ENCODE measurements at places on chromosomes 16 and 17.

DNA sequence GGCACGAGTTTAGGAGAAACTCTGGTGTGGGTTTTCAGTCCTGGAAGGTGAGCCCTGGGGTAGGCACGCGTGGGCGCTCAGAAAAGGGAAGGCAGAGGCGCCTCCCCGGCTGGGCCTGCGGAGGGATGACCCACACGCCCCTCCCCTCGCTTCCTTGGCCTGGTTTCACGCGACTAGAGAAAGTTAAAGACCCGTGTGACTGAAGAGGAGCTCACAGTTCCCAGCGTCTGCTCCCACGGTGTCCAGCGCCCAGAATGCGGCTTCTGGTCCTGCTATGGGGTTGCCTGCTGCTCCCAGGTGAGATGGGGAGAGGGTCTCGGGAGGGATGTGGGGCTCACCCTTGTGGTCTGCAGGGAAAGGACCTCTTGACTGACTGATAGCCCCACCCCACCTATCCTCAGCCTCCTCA is at the start of gene CD300LG:
TSS of gene CD300LG (plus strand) at position 214 of the 409 bp plus-strand sequence. CDS start at position 255, 41 bp downstream.
- DNase-seq, result no peak

GRCh38 chr16:15983898-15984297 is 34.5 kb downstream of the ABCC1 start:
- DNase-seq, result no peak

GRCh38 chr16:71724320-71724751 is at the start of gene PHLPP2:
Gene PHLPP2 (minus strand): TSS chr16:71724701. CDS start chr16:71714795, 9,906 bp downstream.
- DNase-seq, result no peak

GRCh38 chr16:84292011-84292410 is 2.7 kb upstream of the WFDC1 start:
- DNase-seq, result no peak

DNA sequence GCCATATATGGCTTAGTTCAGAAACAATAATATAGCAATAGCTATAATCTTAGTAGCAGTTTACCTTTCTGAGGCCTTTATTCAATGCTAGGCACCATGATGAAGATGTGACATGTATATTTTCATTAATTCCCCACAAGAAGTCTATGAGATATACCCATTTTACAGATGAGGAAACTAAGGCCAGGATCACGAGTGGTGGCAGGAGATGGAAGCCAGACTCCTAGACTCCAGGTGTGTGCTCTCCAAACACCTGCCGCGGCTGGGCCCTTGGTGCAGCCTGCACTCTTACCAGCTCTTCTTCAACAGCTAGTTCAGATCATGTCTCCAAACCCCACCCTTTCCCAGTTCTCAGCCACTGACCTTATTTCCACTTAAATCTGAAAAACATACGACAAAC is 15.2 kb downstream of the NXPH3 start:
- DNase-seq, result no peak

- DNase-seq, result no peak
These were observed 27.3 kb upstream of the VPS4A start for GRCh38 chr16:69283851-69284250.

GRCh38 chr17:1043601-1044251 is 46.8 kb downstream of the TIMM22 start:
- DNase-seq, result no peak

- DNase-seq, result no peak
These were observed 6.2 kb upstream of the TMEM235 start for GRCh38 chr17:78225088-78225865.

DNA sequence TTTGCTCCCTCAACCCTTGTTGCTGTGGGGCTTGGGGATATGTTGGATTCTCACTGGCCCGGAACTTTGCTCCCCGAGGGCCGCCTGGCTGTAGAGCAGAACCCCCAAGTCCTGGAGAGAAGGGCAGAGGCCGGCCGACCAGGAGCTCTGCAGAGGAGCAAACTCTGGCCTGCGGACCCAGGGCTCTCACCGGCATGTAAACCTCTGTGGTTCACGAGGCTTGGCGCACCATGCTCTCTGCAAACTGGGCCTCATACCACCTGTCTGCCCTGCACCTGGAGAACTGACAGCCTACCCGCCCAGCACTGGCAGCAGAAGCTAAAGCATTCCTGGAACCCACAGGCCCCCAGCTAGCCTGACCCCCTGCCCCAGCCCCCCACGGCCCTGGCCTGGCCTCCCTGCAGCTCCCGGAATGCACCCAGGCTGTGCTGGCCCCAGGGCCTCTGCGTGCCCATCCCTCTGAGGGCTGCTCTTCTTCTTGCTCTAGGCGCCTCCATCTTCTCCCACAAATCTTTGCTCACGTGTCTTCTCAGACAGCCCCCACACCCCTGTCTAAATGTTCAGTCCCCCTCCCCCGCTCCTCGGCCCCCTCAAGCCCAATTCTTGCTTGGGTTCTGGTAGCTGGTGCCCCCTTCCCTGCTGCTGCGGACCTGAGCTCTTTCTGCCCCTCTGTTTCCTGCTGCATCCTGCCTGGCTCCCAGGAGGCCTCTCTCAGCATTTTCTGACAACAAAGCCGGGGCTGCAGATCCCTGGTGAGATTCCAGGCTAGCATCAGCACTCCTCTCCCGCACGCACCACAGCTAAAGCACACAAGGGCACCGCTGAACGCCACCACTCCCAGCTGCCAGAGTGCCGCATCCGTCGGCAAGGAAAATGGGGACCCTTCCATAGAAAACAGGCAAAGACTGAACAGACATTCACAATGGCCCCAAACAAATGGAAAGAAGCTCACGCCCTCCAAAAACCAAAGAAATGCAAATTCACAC is 23.3 kb downstream of the ACTG1 start:
- no peak for DNase-seq

DNA sequence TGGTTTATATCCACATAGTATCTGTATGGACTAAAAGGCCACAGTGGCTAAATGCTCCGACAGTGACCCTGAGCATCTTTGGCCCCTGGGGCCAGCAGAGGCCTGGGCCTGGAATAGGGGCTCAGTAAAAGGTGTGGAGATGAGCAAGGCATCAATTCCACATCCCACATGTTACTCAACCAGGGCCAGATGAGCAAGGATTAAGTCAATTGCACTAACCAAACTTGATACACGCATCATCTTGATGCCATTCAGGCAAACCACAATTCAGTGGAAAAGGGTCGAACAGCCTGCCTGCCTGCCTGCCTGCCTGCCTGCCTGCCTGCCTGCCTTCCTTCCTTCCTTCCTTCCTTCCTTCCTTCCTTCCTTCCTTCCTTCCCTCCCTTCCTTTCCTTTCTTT is 53.5 kb upstream of the DNAJA2 start:
- no peak for DNase-seq

DNA sequence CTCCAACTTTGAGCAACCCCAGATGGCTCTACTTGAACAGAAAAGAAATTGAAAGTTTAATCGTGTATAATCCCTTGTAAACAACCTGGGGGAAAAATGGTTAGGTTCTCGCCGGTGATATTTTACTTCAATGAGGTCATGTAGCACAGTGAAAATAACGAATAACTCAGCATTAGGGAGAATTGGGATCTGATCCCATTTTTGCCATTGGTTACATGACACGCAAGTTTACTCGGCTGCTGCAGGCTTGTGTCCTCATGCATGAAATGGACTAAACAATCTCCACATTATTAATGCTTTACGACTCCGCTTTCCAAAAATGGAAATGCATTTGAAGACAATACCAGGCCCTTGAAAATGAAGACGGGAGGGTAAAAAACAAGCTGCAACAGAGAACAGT is 45.5 kb upstream of the LRRC37A3 start:
- no peak for DNase-seq

GRCh38 chr16:3283543-3284447 is 504 bp downstream of the ZNF263 start:
- DNase-seq, result no peak

DNA sequence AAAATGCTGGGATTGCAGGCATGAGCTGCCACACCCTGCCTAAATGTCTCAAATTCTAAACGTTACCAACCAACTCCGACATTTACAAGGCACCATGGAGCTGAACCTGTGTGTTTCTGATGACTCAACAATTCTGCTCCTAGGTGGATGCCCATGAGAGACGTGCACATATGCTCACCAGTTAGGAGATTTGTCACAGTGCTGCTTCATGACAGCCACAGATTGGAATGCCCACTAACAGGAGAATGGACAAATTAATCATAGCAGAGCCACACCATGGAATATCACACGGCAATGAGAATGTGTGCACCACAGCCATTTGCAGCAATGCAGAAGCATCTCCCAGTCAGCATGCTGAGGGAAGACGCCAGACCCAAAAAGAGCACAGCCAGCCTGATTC is 8.0 kb upstream of the KCNG4 start:
- DNase-seq, result no peak

DNA sequence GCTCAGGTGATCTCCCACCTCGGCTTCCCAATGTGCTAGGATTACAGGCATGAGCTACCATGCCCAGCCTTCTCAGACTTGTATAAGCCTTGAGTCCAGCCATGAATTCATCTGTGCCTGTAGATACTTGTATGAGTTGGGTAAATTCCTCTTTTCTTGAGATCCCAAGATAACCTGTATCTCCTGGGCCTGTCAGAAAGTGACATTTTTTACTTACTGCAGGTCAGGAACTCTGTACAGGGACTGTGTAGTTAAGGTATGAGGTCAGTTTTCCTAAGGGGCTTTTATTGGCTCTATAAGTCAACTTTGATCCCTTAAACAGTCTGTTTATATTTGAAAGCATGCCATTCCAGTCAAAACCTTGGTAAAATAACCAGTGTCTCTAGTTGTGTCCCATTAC is 106.3 kb upstream of the HAS3 start:
- DNase-seq, result no peak

DNA sequence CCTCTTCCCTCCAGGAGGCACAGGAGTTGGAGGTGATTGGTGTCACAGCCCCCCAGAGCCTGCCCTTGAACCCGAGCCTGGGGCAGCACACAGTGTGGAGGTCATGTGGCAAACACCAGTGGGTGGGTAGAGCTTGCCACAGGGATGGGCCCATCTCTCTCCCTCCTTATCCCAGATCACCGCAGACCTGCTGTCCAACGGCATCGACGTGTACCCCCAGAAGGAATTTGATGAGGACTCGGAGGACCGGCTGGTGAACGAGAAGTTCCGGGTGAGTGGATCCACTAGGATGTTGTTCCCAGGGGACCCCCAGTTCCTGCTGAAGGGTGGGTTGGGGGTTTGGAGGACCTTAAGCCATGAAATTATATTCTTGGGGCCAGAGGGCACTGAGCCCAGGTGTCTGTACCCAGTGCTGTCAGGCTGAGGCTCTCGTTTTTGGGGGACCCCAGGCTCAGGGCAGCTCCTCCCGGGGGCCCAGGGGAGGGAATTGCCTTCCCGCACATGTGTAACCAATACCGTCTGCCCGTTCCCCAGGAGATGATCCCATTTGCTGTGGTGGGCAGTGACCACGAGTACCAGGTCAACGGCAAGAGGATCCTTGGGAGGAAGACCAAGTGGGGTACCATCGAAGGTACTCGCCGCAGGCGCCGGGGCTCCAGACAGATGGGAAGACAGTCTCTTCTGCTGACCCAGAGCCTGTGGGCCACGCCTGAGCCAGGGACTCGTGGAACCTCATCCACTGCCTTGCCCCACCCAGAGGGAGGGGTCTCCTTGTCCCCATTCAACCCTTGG is 351.9 kb downstream of the SEC14L1 start:
- no peak for DNase-seq

DNA sequence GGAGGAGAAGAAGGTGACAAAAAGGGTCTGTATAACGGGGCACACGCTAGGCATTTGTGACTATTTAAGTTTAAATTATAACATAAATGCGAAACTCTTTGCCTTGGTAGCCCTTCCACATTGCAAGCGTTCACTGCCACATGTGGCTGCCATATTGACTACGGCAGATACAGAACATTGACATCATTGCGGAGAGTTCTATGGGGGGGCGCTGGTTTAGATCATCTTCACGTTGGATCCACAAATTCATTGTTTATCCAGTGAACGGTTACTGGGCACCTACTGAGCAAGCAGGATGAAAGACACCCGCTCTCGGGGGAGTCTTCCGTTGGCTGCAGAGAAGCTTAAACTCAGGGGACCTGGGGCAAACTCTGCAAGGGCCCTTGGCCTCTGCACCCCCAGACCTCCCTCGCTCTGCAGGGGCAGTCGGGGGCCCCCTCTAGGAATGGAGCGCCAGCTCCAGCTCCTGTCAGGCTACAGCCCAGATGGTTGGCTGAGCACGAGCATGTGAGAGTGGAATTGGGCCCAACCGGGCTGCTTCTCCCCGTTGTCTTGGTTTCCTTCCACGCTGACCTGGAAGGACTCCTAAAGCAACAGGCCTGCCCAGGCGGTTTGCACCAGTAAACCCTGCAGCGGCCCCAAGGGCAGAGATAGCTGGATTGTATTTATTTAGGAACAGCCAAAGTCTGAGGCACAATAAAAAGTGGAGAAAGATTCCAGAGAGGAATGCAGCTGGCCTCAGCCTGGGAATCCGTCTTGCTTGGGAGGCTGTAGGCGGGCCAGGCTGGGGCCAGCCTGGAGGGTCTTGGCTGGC is 172.2 kb downstream of the SEC14L1 start:
- DNase-seq, result no peak

- DNase-seq, result no peak
These were observed 13.2 kb upstream of the CUEDC1 start for GRCh38 chr17:57968456-57968855.

GRCh38 chr17:38676706-38677504 is 2.1 kb upstream of the EPOP start:
- DNase-seq, result no peak

GRCh38 chr17:42773290-42774035 is at the start of gene VPS25:
Gene VPS25 (plus strand): TSS chr17:42773449. CDS start chr17:42773476, 27 bp downstream.
- no peak for DNase-seq

GRCh38 chr16:76956394-76956793 is 234.6 kb upstream of the MON1B start:
- no peak for DNase-seq

- no peak for DNase-seq
These were observed 174.8 kb downstream of the NTN1 start for GRCh38 chr17:9195961-9196670.

GRCh38 chr17:16419074-16419928 is 3.9 kb downstream of the TRPV2 start:
- DNase-seq, result no peak

DNA sequence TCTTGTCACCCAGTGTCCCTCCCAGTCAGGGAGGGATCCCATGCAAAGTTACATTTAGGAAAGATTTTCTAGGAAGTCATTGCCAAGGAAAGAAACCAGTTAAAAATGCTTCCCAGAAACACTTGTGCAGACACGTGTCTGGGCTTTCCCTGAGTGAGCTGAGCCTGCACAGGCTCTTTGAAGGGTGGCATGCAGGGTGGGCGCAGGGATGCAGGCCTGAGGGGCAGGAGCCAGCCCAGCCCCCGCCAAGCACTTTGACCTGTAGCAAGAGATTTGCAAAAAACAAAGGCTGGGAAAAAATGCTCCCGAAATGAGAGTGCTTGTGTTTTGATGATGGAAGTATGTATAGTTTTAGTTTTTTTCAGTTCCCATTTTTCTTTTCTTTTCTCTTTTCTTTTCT is 52.4 kb downstream of the B9D1 start:
- DNase-seq, result no peak

GRCh38 chr16:15536843-15537242 is 102.5 kb downstream of the BMERB1 start:
- DNase-seq, result no peak
